ENCODE measurements at places on chromosomes 3 and 15. TPM values are rescaled to one million over a fixed set of nuclear protein-coding genes. Genes with fewer than 3 reads are reported as not detected.

Gene LRTM1
- not detected for total RNA-seq

Gene TMEM108
- total RNA-seq: not detected

Gene CILP
- total RNA-seq: 0.52 TPM

Gene OR5K2
- total RNA-seq: not detected

Gene MYO1E
- total RNA-seq: 1.5 TPM

Gene CHRNA3
- not detected for total RNA-seq

Gene UPK1B
- not detected for total RNA-seq

Gene PROS1
- 0.81 TPM for total RNA-seq

Gene CLPX
- total RNA-seq: 39.8 TPM

Gene OR5K4
- not detected for total RNA-seq

Gene PRR23B
- total RNA-seq: not detected

Gene WWTR1
- 2.0 TPM for total RNA-seq

Gene CCR2
- total RNA-seq: 9.5 TPM

Gene AP4E1
- 9.5 TPM for total RNA-seq

Gene CPOX
- total RNA-seq: 22.8 TPM

Gene NEK10
- total RNA-seq: 3.9 TPM

Gene CX3CR1
- total RNA-seq: 1.0 TPM

Gene CPNE4
- not detected for total RNA-seq

Gene NCK1
- total RNA-seq: 64.9 TPM

Gene GHSR
- total RNA-seq: not detected

Gene GOLGA8G
- total RNA-seq: not detected

Gene APOD
- total RNA-seq: not detected

Gene GABRA5
- total RNA-seq: not detected

Gene GOLGA6A
- total RNA-seq: 0.20 TPM

Gene GOLGA8K
- not detected for total RNA-seq

Gene C2CD4A
- 0.17 TPM for total RNA-seq

Gene ARGFX
- not detected for total RNA-seq

Gene CFAP100
- not detected for total RNA-seq

Gene MAPK6
- 49.4 TPM for total RNA-seq

Gene HCN4
- total RNA-seq: not detected

Gene TTC21A
- total RNA-seq: 4.1 TPM

Gene FRMD4B
- 54.7 TPM for total RNA-seq

Gene LSMEM2
- total RNA-seq: not detected

Gene IMP3
- total RNA-seq: 40.5 TPM

Gene WDR93
- total RNA-seq: not detected

Gene PPP4R2
- 98.4 TPM for total RNA-seq

Gene IL17RC
- total RNA-seq: 1.1 TPM

Gene SCG3
- total RNA-seq: not detected

Gene TSEN2
- total RNA-seq: 7.8 TPM

Gene DPPA4
- 1.0 TPM for total RNA-seq

Gene LRRN1
- 0.44 TPM for total RNA-seq

Gene NMNAT3
- total RNA-seq: 1.5 TPM

Gene ALPK3
- total RNA-seq: 0.22 TPM

Gene FOXL2
- total RNA-seq: not detected

Gene CCDC14
- total RNA-seq: 50.5 TPM

Gene RHCG
- total RNA-seq: not detected

Gene SMCO1
- total RNA-seq: not detected

Data from CD4-positive, CD25-positive, alpha-beta regulatory T cell (primary cell).